GM12892 (cell line): ENCODE measurements at places on chromosomes 1 and 21.

- DNase-seq, result no peak
Measured at GRCh38 chr1:110542725-110543124, 23.8 kb upstream of the KCNA10 start.

DNA sequence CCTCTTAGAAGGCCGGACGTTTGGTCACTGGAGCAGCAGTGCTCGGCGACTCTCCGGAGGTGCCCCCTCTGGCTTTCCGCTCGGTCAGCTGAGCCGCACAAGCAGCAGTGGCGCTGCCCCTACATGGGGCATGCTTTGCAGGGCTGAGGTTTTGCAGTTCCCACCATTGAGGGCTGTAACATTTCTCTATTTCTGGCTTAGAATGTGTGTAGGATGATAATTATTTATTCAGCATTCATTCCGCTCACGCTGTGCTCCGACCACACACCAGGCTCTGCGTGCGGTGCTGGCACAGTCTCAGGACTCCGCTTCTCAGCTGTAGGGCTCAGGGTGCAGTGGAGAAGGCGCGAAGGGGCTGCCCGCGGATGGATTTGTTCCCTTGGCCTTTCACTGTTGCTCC is 119.5 kb downstream of the PCBP3 start:
- no peak for DNase-seq

DNA sequence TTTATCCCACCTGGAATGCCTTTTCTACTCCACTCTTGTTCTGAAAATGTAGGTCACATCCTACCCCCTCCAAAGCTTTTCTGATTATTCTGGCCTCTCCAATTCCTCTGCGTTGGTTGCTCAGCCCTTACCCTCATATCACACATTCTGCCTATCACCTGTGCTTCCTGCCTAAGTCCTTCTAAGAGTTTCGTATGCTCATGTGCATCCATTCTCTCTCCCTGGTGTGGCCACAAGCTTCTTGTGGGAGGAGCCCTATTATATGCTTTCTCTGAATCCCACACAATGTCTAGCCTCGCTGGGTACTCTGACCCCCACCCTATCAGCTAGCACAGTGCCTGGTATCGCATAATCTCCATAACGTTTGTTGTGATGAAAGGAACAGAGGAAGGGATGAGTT is 54.2 kb downstream of the CD58 start:
- DNase-seq, result no peak

- DNase-seq, result no peak
Measured at GRCh38 chr1:34747638-34747941, 7.3 kb upstream of the GJB5 start.

DNA sequence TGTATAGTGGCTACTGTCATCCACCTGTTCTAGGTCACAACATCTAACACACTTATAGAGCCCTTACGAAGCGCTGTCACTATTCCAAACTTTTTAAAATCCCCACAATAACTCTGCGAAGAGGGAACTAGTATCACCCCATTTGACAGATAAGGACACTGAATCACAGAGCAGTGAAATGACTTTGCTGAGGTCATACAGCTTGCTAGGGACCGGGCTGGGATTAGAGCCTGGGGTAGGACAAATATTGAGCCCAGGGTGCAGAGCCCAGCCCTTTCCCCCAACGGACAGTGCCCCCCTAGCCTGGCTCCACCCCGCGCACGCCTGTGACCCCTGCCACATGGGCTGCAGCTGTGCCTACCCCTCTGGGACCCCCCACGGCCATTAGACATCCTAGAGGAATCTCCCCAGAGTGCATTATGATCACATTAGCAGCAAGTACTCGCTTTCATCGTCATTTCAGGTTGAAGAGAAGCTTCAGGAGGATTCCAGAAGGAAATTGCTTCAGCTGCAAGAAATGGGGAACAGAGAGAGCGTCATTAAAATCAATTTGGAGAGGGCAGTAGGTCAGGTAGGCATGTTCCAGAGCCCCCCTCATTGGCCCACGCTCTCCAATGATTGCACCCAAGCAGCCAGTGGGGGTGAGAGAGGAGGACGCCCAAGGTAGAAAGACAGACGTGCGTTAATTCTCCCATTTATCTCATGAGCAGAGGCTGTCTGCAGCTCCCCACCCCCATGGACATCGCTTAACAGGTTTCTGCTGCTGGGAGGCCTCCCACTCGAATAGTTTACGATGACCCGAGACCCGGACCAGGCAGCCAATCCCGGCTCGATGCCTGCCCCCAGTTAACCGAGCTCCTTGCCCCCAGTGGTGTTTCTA is 77.2 kb downstream of the FHAD1 start:
- no peak for DNase-seq

DNA sequence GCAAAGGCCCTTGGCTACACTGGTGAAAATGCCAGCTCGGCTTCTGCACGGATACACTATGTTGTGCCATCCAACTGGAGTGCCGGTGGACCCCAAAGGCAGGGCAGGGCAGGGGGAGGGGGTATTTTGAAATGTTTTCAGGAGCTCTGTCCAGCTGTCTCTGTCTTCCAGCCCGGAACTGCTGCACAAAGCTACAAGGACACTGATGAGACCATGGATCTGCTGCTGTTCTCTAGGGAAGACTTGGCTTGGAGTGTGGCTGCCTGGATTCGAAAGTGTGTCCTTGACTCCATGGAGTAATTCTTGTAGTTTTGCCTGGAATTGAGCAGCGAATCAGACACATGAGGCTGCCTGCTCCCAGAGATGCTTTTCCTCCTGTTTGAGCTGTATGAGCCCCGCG is 42.4 kb downstream of the TTC39A start:
- DNase-seq, result no peak

GRCh38 chr21:20023193-20023592 is 975.0 kb upstream of the NCAM2 start:
- no peak for DNase-seq

DNA sequence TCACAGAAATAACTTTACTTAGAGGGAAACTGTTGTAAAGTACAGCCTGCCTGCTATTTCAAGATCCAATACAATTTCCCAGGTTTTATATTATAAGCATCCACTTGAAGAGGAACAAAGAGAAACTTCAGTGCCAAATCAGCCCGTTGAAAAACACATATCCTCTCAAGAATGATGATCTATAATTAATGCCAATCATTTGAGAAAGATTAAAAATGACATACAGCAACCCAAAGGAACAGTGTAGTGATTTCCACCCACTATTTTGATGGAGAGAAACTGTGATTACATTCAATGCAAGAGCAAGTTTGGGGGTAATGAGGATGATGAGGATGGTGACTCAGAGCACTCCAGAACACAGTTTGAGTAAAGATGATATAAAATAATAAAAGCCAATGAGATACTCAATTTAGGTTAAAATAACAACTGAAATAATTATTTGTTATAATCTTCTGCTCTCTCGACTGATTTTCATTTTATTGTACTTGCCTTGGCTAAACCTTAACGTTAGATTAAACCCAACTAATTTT is 715.5 kb downstream of the NCAM2 start:
- no peak for DNase-seq

DNA sequence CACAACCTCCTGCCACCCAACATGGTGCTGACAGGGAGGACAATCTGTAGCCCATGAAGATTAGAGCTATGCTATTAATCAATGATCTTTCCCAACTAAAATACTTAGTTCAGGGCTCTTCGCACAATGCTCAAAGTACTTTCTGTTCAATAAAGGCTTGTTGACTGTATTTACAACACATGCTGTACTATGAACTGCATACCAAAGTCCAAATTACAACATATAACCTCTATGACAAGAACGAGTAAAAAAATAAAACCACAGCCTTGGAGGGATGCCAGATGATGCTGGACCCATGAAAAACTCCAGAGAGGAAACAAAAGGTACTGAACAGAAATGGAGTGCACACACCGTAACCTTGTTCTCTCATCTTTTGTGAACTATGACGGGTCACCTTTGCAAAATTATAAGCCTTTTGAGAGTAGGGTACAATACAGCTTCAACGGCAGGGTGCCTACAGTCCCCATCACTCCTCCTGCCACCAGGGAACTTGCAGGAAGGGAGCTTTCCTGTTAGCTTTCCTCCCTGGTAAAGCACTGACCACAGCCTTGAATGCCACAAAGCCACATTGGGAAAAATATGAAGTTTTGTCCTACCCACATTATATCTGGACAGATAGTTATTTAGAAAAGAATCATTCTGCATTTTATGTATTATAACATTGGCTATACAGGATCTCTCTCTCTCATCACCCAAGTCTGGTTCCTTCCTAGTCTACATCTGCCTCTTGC is 175.6 kb downstream of the NRIP1 start:
- no peak for DNase-seq

DNA sequence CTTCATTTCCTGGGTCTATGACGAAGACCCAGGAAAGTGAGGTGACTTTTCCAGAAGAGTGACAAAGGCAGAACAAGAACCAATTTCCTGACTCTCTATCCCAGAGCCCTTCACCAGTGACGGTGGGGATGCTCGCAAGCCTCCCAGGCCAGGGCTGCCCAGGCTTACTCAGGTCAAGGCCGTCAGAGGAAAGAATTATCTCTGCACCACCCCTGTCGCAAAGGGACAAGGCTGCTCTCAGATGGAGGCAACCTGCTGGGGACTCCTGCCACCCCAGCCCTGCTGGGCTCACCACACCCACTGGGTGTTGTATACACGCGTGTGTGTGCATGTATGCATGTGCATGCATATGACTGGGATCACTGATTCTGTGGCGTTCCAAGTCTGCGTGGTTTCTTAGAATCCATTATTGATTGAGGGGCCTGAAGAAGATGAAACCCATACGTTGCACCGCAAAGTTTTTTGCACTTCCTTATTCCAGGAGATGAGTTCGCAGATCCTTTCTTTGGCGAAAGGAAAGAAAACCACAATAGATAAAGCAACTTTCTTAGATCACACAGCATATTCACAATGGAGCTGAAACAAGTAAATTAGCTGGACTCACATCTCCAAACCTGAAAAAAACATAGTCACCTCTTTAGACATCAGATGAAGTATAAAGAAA is 255.8 kb downstream of the RHOU start:
- DNase-seq, result no peak

- DNase-seq, result no peak
Measured at GRCh38 chr1:41862384-41863221, 56.1 kb downstream of the HIVEP3 start.

DNA sequence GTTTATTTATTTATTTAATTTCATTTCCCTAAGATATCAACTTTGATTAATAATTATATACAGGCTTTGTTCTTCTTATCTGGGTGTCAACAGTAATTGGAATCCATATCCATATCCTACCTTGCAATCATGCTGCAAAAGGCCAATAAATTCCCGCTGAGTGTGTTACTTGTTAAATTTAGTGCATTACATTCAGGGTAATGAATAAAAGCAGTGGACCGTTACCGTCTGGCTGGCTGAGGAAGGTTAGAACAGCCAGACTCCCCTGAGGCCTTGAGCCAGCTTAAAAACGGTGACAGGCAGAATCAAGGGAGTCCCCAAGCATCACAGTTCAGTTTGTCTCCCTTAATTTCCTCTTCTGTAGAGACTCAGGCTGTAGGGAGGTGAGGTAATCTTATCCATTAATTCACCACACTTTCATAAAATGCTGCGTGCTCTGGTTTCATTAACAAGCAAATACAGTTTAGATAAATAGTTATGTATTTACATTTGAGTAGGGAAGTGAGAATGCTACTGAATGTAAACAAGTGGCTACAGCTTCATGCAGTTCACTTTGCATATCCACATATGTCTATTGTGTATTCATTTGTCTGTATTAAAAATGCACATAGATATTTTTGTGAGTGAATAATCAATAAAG is 888.2 kb upstream of the CXADR start:
- DNase-seq, result no peak

DNA sequence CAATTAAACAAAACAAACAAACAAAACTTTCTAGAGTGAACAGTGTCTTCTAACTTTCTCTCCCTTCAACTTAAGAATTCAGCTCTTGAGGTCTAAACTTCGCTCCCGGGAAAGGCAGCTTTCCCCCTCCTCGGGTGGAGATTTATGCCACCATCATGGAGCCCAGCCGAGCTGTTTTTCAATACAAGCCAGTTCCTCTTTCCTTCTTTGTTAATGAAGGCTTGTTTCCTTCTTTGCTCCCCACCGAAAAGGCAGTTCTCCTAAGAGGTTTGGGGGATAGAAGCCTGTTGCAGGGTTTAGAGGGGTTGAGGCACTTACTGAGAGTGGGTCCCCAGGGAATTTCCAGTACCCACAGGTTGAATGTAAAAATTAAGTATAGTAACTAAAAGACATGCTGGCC is 26.5 kb downstream of the OLIG1 start:
- no peak for DNase-seq

DNA sequence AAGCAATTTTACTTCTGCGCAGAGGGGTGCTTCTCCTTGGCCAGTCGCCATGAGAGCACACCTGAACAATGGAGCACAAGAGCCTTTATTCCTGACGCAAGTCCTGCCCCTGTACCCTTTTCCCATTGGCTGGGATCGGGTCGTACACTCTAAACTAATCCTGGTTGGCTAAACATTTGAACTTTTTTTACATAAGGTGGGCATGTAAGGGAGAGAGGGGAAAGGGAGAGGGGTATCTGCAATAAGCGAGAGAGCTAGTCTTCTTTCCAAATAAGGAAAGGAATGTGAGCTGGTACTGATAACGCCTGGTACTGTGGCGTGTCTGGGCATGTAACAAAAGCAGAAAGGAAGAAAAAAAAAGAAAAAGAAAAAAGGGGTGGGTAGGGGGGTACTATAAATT is 21.8 kb downstream of the MFSD2A start:
- no peak for DNase-seq

DNA sequence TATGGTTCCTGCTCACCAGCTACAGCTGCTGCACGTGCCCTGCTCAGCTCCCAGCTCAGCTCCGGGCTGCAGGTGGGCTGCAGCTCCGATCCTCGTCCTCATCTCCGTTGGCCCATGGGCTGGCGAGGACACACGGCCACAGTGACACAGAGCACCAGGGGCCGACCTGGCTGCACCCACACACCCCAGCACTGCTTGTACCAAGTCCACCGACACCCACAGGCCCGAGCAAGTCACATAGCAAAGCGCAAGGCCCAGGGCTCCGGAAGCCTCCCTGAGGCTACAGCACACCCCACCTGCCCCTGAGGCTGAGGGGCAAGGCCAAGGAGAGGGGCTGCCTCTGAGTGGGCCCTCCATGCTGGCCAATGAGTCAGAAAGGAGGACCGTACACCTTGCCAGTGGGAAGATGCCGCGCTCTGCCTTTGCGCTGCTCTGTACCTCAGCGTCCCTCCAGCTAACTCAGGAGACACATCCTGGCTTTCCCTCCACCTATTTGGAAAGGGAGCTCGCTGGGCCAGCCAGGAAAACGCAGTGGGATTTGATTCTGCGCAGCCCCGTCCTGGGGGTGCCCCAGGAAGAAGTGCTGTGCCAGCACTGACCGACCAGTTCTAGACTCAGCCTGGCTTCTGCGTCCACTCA is 124.8 kb downstream of the SIK1 start:
- no peak for DNase-seq

- DNase-seq, result no peak
Measured at GRCh38 chr1:225872075-225872430, 10.1 kb downstream of the TMEM63A start.
